ENCODE measurements at places on chromosomes 6 and 20.

DNA sequence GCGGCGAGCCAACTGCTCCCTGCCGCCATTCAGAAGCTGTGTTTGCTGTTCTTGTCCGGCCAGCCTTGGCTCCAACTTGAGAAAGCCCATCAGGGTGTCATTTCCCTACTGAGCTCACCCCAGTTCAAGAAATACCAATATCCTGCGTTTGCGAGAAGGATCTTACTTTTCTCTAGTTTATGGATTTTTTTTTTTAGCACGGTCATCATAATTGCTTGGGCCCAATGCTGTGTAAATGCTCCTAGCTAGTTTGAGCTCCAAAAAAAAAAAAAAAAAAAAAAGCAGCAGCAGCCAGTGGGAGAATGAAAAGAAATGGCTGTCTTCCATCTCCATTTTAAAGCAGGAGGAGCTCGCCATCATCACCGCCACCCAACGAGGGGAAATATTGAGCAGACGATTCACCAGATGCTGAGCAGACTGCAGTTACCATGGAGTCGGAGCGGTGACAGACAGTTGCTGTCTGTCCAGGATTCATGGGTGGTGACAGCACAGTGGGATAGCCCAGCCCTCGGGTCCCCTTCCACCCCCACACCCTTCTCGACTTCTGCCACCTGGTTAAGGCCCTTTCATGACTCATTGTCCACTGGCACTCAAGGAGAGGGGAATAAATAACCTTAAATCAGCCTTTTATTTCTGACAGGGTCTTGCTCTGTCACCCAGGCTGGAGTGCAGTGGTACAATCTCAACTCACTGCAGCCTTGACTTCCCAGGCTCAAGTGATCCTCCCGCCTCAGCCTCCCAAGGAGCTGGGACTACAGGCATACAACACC is 132.4 kb upstream of the SNX9 start:
- DNase-seq = no peak

- DNase-seq = peak; percentile 59
Measured at GRCh38 chr20:1313236-1313964, 15.5 kb downstream of the SDCBP2 start.

- peak; percentile 70 for DNase-seq
Measured at GRCh38 chr6:33700391-33701050, 11.0 kb downstream of the UQCC2 start.

- DNase-seq = no peak
Measured at GRCh38 chr20:227439-228105, 514 bp downstream of the DEFB129 start.

- DNase-seq = no peak
Measured at GRCh38 chr6:12196326-12196936, 93.7 kb upstream of the EDN1 start.

DNA sequence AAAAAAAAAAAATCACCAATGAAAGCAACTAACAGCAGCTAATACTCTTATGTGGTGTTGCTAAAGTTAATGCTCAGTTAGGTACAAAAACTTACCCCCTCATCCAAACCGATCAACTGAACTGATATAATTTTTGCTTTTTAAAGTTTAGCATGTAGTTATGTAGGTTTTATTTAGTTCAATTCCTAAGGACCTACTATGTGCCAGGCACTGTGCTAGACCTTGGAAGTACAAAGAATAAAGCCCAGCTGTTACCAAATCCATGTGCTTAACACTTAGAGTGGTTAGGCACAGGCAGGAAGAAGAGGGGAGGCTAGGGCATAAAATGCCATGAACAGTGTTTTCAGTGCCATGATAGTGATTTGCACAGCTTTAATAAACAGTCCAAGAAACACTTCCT is 85.1 kb downstream of the PDSS2 start:
- no peak for DNase-seq

DNA sequence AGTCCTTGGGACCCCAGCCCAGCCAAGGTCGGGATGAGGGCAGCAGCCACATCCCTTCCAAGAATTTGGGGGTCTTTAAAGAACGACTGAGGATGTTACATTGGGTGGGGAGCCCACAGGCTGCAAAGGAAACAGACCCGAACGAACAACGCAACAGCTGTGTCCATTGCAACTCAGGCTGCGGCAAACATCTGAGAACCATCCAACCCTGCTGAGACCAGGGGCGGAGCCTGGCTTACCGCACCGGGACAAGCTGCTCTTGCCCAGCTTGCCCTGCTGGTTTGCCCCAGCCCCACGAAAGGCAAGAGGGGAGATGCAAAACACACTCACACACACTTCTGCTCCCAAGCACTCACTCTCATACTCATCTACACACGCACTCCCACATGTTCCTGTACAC is 21.5 kb upstream of the TAF4 start:
- no peak for DNase-seq

DNA sequence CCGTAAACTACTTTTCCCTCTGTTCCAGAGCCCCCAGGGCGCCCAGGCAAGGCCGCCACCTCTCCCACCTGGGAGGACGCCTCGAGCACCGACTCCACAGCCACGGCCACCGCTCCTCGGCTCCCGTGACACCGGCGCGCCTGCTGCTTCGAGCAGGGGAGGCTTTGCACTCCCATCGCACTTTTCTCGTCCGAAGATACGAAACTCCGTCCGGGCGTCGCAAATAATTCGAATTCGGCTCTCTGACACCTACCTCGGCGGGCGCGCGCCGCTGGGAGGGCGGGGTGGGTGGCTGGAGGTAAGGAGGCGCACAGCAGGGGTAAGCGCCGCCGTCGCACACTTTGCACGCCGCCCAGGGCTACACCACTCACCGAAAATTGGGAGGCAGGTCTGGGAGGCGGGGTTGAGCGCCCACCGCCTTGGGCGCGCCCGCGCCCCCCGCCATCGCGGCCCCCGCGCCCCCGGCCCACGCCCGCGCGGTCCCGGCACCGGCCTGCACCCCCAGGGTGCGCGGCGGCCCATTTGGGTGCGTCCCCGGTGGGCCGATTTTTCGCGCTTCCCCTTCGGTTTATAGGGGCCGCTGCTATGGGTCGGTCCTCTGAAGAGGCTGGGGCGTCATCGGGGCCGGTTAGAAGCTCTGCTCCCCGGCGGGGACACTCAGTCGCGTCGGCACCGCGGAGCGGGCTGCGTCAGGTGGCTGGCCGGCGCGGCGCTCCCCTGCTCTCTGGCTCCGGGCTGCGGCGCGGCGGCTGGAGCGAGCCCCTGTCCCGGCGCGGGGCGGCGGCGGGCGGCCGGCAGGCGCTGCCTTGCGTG is 36.2 kb downstream of the GNAS start:
- peak; percentile 77 for DNase-seq

GRCh38 chr6:119078376-119079282 is at the start of gene FAM184A:
TSS of gene FAM184A (minus strand) at chr6:119078664. CDS start at chr6:119078299, 365 bp downstream.
- peak; percentile 64 for DNase-seq

DNA sequence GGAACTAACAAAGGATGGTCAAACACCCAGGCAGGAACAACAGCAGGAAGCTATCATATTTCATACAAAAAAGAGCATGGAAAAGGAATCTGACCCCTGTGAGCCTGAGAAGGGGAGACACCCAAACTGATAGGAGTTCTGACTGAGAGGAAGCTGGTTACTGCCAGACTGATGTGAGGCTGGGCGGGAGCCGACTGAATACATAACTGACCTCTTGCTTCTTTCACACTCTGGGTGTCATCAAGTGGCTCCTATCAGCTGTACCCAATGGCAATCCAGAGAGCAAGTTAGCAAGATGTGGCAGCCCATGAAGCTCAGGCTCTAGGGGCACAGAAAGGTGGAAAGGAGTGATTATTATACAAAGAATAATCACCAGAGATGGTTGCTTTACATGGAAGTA is 795.1 kb upstream of the HS3ST5 start:
- DNase-seq = no peak

GRCh38 chr6:75145976-75146375 is 59.9 kb downstream of the COL12A1 start:
- no peak for DNase-seq

DNA sequence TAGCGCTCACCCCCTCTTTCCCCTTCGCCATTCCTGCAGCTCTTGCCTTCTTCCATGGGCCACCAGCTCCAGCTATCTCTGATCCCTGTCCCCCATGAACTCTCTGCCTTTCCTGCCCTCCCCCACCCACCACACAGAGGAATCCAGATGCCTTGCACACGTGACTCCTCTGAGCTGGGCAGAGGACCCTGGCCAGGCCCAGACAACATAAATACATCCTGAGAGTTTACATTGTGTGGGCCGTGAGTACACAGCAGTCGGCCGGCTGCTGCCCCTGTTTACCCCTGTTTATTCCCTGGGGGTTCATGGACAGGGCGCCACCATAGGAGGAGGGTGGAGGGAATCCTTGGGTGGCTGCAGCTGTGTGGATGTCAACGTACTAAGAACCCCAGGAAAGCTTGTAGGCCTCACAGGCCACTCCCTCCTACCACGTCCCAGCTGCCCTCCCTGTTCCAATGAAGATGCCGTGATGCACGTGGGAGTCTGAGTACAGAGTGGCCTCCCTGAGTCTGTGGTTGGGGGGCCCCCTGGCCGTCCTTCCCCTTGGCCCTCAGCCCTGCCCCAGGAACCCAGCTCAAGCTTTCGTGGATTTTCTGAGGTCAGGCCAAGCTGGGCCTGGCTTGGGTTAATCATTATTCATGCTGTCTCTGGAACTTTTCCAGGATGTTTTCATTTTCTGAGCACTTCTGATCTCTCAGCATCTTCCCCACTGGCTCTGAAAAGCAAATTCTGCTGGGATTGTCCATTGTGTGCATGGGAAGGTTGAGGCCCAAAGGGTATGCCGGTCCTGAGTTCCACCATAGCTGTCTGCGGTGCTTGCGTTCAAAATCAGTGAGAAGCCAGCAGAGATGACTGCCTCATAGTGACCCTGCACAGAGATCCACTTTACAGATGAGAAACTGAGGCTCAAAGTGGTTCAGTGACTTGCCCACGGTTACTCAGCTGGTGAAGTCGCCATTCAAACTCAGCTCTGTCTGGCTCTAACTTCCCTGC is 136.3 kb downstream of the MRPL14 start:
- DNase-seq = no peak

- no peak for DNase-seq
Measured at GRCh38 chr6:150752409-150752808, 113.1 kb upstream of the MTHFD1L start.

- DNase-seq = no peak
Measured at GRCh38 chr20:36307412-36308325, 1.5 kb downstream of the DLGAP4 start.

- no peak for DNase-seq
Measured at GRCh38 chr6:152063170-152063921, 255.9 kb downstream of the ESR1 start.

- no peak for DNase-seq
Measured at GRCh38 chr20:58760856-58761255, 68.3 kb downstream of the NPEPL1 start.
